ENCODE measurements at places on chromosomes 4 and X. TPM values are rescaled to one million over a fixed set of nuclear protein-coding genes. Genes with fewer than 3 reads are reported as not detected.

DNA sequence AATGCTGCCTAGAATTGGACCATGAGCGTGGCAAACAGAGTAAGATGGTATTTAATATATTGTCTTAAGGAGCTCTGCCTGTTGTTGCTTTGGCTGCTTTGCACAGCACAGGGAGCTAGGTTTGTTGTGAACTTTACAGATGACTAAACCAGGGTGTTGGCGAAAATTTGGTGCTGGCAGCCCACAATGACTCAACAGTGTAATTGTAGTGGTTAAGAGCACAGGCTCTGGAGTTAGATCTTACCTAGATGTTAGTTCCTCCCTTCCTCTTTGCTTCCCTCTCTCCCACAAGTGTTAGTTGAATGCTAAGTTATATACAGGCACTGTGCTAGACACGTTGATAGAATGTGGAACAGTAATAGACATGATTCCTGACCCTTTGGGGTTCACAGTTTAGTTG is 128.9 kb upstream of the TRPC5 start:
- no peak for DNase-seq

DNA sequence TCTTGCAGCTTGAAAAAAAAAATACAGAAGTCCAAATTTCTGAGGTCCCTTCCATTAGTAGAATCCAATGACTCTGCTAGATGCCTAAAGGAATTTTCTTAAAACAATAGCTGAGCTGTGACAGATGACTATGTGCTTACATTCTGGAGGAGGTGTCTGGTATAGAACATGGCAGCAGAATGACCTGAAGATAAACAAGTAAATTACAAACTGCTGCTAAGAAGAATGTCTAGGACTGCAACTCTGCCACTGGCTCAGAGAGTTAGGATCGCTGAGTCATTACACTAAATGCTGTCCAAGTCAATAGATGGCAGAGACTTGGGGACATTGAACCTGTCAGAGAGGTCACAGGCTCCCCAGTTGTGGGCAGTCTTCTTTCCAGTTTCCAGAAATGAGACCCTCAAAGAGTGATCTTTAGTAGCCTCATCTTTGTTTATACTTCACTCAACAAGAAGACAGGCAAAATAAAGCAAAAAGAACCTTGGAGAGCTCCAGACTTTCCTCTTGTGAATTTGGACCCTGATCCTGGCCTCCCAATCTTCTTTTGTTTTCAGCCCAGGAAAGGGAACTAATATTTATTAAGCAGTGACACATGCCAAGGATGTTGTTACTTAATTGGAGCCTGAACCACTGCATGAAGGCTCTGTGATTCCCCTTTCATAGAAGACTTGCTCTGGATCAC is 56.4 kb upstream of the SCML1 start:
- no peak for DNase-seq

DCLK2 gene
- polyA plus RNA-seq = 5.1 TPM

GRCh38 chrX:15515931-15516330 is 15.3 kb downstream of the BMX start:
- no peak for DNase-seq

SCARB2 gene
- polyA plus RNA-seq = 149 TPM

GRCh38 chr4:55635741-55636655 is at the start of gene NMU:
Gene NMU, minus strand, starts transcription at chr4:55636298. Its CDS starts 106 bp downstream, at chr4:55636192.
- DNase-seq = peak; percentile 29
